Uterus (tissue), 4 donors: ENCODE measurements at places on chromosomes 1 and 21.

DNA sequence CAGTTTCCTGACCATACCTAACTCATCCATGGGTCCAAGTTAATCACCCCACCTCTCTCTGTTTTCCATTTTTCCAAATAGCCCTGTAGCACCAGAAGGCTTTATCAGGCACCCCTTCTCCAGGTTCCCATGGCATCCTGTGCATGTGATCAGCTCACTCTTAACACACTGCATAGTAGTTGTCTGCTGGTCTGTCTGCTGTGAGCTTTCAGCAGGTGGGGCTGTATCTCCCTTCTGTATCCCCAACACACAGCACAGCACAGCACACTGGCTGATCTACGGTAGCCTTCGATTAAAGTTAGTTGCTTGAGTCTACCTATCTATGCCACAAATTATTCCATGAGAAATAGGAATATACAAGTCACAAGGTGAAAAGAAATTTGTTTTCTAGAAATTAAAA is 54.3 kb upstream of the C1orf198 start:
- DNase-seq: no peak

DNA sequence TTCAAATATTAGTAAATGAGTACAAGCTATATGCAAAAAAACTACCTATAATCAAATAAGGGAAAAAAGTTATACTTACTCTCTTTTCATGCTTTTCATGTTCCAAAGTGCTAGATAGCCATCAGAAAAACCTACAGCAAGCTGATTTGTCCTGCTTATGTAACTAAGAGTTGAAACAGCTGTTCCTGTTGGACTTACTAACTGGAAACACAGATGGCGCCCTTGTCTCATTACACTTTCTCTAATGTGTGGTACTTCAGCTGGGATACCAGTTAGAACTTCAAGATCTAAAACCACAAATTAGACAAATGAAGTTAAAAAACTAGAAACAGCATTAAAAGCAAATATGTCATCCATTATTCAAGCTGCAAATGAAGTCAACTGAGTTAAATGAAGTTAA is 24.3 kb downstream of the AHCTF1 start:
- no peak for DNase-seq

- DNase-seq: no peak
Measured at GRCh38 chr1:181018901-181019681, 3.6 kb downstream of the STX6 start.

- no peak for DNase-seq
Measured at GRCh38 chr1:79708646-79709265, 702.2 kb upstream of the ADGRL4 start.

GRCh38 chr1:198003468-198003867 is 86.3 kb downstream of the LHX9 start:
- no peak for DNase-seq

DNA sequence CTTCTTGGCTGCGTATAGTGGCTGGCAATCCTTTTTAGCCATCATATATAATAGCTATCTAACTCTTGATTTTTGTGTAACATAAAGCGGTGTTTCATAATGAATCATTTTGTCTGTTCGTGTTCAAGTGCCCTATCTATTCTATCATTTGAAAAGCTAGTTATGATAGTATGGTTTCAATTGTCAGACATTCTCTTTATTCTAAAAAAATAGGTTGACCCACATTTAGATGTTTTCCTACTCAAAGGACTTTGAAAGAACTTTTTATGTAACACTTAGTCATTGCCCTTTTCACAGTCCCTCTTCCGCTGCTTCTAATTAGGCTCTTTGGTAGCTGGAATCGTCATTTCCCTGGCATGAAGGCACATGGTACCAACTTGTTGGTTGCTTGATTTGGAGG is 272.2 kb upstream of the B3GALT2 start:
- no peak for DNase-seq

DNA sequence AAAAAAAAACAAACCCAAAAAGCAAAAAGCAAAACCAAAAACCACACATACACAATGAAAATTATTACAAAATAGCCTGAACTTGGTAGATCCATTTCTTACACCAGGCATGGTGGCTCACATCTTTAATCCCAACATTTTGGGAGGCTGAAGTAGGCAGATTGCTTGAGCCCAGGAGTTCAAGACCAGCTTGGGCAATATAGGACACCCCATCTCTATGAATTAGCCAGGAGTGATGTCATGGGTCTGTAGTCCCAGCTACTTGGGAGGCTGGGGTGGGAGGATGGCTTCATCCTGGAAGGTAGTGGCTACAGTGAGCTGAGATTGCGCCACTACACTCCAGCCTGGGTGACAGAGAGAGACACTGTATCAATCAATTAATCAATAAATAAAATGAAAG is 42.1 kb upstream of the SCAF4 start:
- DNase-seq: no peak

DNA sequence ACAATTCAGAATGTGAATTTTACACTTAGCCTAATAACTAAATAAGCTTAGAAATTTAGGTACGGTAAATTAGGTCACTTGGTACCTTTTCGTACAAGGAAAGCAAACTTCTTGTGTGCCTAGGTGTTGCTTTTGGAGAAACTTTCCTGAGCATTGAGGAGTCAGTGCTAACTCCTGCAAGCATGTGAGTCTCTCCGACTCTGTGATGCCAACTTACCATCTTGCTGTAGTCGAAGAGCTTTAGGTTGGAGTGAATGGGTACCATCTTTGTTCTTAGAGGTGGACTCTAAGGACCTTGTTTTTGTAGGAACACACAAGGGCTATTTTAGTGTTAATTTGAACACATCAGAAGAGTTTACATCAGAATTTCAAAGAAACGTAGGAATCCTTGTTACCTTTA is 688.9 kb downstream of the USP25 start:
- DNase-seq: no peak

- DNase-seq: no peak
Measured at GRCh38 chr1:96992871-96993270, 271.3 kb downstream of the PTBP2 start.

- DNase-seq: peak; percentile 40
Measured at GRCh38 chr1:12636098-12636950, 7.6 kb upstream of the AADACL4 start.

GRCh38 chr21:15528346-15528745 is 201.4 kb upstream of the USP25 start:
- no peak for DNase-seq

DNA sequence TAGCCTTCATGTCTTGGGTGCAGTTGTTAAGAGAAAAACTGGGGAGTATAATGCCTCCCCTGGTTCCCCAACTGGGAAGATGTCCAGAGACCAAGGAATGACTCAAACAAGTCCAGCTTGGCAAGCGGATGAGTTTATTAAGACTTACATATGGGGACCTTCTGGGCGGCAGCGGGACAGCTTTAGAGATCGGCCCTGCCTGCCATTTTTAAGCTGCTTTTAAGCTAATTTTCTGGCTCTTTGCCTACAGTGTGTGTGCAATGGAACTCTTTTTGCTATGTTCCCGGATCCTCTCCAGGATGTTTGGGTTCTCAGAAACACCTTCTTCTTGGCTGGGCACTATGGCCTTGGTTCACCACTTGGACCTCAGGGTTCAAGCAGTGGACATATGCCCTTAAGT is 99.5 kb downstream of the RYR2 start:
- no peak for DNase-seq

GRCh38 chr1:43034195-43034658 is 75.6 kb upstream of the SLC2A1 start:
- no peak for DNase-seq

- DNase-seq: peak; percentile 73
Measured at GRCh38 chr21:45478115-45478801, 64.0 kb downstream of the SLC19A1 start.

GRCh38 chr1:164589961-164590507 is 31.1 kb downstream of the PBX1 start:
- no peak for DNase-seq

DNA sequence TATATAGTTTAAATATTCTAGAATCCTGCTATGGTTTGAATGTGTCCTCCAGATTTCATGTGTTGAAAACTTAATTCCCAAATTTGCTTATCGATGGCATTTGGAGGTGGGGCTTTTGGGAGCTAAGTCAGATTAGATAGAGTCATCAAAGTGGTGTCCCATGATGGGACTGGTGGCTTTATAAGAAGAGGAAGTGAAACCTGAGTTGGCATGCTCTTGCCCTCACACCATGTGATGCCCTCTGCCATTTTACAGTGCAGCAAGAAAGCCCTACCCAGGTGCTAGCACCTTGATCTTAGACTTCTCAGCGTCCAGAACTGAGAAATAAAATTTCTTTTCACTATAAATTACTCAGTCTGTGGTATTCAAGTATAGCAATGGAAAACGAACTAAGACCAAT is 111.3 kb downstream of the TGFB2 start:
- no peak for DNase-seq

DNA sequence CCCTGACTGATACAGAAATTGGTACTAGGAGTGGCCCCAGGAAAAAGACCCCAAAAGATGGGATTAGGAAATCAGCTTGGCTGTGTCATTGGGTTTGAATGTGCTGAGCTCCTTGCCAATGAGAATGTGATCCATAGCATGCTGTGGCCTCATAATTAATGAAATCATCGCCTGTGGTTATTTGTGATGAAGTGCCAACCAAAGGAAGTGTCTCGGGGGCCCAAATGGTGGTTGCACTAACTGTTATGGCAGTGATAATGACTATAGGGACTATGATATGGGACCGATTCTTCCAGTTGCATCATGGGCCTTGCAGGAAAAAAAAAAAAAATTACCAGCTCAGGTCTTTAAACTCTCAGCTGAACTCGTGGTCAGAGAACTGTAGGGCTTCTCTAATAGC is 15.4 kb upstream of the ZDHHC18 start:
- DNase-seq: no peak

DNA sequence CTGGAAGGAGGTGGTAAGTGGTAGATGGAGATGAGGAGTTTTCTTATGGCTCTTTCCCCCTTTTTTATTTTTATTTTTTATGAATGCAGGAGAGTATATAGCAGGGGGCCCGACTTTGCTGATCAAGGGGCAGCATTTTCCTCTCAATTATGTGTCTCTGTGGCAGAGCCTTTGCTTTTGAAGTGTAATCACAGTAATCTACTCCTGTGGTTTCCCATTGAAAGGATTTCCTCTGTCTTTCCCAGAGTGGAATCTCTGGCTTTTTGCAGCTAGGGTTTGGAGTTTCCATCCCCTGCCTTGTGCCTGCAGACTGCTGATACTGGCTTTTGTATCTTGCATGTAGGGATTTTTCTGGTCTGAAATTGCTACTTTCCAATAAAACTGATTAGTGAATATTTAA is 29.1 kb downstream of the ARID1A start:
- DNase-seq: no peak

DNA sequence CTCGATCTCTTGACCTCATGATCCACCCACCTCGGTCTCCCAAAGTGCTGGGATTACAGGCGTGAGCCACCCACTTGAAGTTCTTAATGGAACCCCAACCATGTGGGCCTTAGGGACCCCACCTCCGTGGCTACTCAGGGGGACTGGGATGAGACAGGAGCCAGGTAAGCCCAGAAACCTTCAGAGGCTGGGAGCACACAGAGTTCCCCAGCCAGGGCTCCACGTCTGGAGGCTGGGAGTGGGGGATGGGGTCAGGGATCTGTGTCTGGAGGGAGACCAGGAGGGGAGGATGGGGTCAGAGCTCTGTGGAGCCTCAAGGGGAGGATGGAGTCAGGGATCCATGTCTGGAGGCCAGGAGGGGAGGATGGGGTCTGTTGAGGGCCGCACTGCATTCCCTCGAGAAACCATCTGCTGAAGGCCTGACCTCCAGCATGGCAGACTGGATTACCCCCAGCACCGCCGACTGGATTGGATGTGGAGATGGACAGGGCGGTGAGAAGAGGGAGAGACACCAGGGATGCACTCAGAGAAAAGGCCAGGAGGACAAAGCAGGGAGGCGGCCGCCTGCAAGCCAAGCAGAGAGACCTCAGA is 2.1 kb upstream of the FTCD start:
- DNase-seq: peak; percentile 9

DNA sequence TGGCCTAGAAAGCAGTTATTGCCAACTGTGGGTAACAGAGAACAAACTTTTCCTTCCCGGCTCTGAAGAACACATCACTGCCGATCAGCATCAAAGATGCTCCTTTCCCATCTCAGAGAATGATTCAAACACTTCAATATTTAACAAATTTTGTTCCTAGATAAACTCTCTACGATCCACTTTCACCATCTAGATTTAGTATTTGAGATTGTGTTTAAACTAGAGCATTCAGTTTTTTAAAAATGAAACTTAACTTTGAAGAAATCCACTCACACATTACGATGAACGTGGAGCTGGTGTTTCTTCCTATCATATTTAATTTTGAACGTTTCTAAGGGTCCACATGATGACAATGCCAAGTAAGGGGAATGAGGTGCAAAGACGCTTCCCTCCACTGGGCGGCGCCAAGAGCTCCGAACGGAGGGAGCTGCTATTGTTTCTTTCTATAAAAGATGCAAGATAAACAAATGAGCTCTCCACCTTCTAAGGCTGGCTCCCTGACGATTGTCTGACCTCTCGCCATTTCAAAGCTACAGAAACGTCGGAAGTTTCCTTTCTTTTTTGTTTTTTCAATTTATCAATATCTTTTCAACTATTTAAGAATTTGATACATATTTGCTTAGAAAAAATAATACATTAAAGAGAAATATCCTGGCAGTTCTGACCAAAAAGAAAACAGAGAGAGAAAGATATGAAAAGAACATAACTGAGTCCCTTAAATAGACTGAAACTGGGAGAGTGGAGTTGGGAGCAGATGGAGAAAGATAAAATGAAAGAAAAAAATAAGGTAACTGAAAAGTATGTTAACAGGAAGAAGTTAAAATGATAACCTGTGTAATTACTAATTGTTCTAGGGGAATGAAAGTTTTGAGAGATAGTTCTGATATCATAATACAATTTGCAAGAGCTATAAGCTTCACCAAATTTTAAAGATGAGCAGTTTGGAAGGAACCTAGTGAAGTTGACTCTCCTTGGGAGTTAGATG is 4.4 kb upstream of the BARHL2 start:
- no peak for DNase-seq

DNA sequence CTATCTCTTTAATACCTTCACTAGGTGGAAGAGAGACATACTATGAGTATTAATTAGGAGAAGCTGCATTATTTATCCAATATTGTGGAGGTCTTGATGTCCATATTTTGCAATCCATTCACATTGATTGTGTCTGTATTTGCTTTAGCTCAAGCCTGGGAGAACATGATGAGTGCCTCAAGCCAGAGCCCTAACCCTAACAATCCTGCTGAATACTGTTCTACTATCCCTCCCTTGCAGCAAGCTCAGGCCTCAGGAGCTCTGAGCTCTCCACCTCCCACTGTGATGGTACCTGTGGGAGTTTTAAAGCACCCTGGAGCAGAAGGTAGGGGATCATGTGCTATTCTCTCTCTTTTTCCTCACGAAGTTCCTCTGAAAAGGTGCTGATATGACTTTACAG is 99.5 kb downstream of the CC2D1B start:
- DNase-seq: no peak

- DNase-seq: peak; percentile 76
Measured at GRCh38 chr1:23422241-23422877, 2.2 kb downstream of the TCEA3 start.
